ENCODE measurements at places on chromosomes 4 and X. TPM values are rescaled to one million over a fixed set of nuclear protein-coding genes. Genes with fewer than 3 reads are reported as not detected.

QRFPR gene
- total RNA-seq, result not detected

CDKL2 gene
- total RNA-seq, result not detected

CRLF2 gene
- total RNA-seq, result not detected

MAGEA10 gene
- total RNA-seq, result not detected

DDX60 gene
- 2.5 TPM for total RNA-seq

NMU gene
- not detected for total RNA-seq

RTL5 gene
- 0.51 TPM for total RNA-seq

MSX1 gene
- 4.4 TPM for total RNA-seq

Data from gastrocnemius medialis (tissue), 4 donors.